ENCODE measurements at places on chromosomes 12 and 14.

- DNase-seq, result no peak
These were observed 18.9 kb upstream of the CRACR2A start for GRCh38 chr12:3771853-3772252.

DNA sequence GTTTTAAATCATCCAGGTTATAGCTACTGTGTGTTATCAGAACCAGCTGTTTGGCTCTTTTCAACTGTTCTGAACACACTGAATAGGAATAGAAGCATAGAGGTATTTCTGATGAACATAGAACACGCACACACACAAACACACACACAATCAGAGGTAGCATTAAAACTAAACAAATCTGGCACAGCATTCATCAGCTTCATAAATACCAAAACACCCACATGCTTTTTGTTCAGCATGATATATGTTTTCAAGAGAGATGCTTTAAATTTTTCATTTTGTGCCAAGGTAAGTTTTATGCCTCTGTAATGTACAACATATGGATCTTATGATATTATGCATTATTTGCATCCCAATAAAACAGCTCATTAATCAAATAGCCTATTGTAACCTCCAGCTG is 208.6 kb downstream of the GALC start:
- no peak for DNase-seq

DNA sequence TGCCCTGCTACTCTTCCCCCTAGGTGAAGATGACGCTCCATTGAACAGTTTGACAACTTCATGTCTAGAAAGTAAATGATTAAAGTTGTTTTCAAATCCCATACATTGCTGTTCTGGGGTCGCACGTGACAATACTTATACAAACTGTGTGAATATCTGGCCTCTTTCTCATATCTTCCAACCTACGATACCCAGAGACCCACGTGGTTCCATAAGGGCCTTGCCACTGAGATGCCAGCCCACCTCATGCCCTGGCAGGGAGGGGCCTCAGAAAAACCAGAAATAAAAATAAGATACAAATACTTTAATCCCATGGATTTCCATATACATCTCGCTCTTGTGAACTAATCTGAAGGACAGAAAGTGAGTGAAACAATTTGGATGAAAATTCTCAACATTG is 4.5 kb downstream of the GZMB start:
- DNase-seq, result no peak

DNA sequence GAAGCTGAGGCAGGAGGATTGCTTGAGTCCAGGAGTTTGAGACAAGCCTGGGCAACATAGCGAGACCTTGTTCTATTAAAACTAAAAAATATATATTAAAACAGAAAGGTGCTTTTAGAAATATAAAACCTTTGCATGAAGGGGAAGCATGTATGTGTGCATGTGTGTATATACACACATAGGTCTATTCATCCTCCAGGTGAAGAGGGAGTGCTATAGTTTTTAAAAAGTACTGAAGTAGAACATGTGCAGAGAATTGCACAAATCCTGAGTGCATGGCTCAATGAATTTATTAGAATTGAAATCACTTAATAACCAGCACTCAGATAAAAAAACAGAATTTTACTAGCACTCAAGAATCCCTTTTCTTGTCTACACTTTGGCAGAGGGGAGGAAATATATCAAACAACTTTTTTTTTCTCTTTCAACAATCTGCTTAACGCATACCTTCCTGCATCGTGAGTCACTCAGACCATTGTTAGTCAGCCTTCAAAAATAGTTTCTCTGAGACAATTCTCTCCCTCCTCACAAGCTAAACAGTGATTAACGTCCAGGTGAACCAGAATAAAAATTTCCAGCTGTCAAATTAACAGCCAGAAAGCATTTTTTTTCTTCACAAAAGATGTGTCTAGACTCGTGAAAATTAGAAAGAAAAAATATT is 17.7 kb upstream of the NEDD1 start:
- no peak for DNase-seq

GRCh38 chr14:84435820-84436324 is 1094.1 kb upstream of the FLRT2 start:
- DNase-seq, result no peak

DNA sequence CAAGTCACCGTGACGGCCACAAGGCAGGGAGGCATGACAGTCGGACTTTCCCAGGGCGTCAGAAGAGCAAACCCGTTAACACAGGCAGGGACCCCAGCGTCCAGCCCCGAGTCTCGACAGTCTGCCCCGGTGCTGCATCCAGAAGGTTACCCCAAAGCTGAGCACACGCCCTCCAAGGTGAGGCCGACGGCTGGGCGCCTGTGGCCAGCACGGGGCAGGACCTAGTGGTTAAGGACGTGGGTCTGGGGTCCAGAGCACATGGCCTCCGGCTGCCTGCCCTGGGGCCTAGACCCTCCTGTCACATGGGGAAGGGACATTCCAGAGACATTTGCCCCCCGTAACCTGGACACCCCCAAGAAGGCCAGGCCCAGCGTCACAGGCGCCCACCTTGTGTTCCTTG is 29.7 kb upstream of the BTBD6 start:
- DNase-seq, result no peak

GRCh38 chr14:88005050-88005481 is at the start of gene GPR65:
GPR65 (plus strand) TSS chr14:88005135; CDS start chr14:88010848, 5,713 bp downstream.
- no peak for DNase-seq

DNA sequence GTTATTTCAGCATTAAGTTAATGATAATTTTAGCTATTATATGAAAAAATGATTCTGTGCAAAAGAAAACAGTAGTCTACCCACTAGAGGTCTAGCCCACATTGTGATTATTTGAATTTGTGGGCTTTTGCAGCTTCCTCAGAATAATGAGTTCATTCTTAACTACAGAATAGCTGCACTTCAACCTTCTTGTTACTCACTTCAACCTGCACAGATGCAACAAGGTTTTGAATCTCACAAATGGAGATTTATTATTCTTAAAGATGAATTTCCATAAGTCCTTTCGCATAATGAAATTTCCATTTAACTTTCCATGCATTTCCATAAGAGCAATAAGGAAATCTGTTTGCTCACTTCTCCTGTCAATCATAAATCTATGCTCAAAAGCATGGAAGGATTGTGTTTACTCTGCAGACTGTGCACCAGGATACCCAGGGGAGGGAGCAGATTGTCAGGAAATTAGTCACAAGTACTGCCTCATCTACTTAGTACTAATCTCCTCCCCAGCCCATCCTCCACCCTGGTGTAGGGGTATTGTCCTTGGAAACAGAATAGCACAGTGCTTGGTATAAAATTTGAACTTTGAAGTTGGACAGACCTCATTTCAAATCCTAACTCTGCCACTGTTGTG is 24.1 kb downstream of the PTGER2 start:
- no peak for DNase-seq

- no peak for DNase-seq
These were observed 775.7 kb downstream of the TMTC2 start for GRCh38 chr12:83462419-83462818.
